ENCODE measurements at places on chromosomes 1 and 21.

DNA sequence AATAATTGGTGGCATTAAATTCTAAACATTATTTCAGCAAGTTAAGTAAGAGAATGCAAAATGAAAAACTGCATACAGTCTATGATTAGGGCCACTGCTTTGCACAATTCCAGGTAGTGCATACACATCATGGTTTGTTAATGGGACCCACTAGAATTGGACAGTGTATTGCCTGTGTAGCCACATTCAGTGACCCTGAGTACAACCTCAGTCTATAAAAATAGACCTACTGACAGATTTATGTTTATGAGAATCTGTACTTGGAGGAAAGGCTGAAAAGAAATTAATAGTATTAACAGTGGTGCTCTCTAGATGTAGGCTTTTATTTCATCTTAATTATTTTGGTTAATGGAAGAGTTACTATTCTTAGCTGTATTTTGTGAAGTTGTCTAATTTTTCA lies 18.8 kb downstream of the UAP1 start:
- no peak for DNase-seq

DNA sequence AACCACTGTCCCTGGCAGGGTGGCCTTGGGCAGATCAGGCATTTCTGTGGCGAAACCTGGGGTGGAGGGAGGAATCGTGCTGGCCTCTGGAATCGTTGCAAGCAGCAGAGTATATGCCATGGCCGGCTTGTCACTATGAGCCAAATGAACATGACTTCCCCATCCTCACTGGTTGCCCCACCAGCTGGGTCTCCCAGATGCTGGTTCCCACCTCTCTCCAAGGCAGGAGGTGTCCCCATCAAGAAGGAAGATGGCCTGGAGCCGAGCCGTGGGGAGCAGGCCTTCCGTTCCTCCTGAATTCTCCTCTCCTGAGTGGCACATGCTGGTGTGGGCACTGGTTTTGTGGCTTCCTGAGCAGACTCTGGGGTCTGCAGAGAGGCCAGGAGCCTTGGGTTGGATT lies 60.2 kb upstream of the ACTRT2 start:
- DNase-seq: no peak

DNA sequence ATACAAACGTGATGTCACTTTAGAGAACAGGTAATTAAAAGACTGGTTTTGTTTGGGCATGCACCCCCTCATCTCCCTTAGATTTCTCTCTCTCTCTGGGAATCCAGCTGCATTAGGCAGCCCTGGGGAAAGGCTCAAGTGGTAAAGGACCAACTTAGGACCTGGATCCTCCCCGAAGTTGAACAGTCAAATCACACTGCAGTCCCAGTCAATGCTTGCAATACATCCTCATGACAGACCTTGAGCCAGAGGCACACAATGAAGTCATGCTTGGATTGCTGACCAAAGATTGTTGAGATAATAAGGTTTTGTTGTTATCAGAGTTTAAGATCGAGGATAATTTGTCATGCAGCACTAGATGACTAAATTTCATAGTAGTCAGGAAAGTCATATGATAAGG lies 1285.8 kb upstream of the NCAM2 start:
- DNase-seq: no peak

DNA sequence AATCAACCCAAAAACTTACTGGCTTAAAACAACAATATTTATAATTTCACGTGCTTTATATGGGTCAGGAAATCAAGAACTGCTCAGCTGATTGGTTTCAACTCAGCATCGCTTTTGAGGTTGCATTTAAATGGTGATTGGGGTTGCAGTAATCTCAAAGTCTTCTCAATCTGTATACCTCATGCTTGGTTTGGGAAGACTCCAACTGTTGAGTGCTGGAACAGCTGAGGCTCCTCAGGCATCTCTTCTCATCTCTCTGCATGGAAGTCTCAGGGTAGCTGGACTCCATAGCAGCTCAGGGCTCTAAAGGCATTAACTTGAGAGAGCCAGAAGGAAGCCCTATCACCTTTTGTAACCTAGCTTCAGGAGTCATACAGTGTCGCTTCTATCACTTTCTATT lies 35.1 kb downstream of the AK5 start:
- no peak for DNase-seq

DNA sequence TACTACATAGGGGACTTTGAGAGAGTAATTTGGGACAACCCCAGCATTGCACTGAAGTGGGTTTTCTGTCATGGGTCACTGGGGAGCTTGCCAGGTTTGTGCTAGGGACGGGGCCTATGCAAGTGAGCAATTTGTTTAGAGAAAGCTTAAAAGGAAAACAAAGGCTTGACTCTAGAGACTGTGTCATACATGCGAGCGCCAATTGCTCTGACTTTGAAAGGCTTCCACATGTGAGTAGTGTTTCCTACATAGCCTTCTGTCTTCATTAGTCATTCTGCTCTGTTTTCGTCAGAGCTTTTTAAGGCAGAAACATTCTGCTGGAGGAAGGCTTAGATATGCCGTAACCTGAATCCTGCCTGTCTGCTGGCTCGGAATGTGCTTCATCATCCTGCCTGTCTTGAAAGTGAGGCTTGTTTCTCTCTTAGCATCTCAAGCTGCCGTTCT lies 28.4 kb downstream of the TRIM45 start:
- DNase-seq: no peak

DNA sequence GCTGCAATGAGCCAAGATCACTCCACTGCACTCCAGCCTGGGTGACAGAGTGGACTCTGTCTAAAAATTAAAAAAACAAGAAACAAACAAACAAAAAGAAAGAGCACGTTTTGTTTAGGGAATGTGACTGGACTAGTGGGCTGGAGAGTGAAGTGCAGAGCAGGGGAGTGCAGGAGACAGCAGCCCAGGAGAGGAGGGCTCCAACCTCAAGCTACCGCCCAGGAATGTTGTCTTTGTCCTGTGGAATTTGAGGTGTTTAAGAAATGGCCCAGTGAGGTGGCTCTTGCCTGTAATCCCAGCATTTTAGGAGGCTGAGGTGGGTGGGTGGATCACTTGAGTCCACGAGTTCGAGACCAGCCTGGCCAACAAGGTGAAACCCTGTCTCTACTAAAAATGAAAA lies 42.4 kb upstream of the MTF2 start:
- no peak for DNase-seq
